ENCODE measurements at places on chromosomes 1 and 21.
A peak's percentile ranks its signal among the peaks of the same experiment; 100 is the strongest.

GRCh38 chr1:30321246-30321910 lies 402.0 kb downstream of the MATN1 start:
- no peak for DNase-seq

DNA sequence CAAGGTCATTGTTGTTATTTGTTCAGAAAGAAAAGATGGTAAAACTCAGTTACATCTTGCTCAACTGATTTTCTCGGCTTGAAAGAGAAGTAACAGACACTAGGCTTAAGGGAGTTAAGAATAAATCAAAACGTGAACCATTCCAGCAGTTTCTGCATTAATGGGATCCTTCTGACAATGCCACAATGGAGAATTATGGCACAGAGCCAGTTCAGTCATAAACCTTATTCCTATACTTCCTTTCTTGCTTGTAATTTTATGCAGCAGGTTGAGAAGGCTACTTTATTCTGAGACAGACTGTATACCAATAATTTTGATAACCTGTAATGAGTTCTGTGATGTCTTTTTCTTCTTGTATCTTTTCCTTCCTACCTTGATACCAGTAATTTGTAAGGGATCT lies 167.0 kb downstream of the C1orf21 start:
- DNase-seq, result no peak

DNA sequence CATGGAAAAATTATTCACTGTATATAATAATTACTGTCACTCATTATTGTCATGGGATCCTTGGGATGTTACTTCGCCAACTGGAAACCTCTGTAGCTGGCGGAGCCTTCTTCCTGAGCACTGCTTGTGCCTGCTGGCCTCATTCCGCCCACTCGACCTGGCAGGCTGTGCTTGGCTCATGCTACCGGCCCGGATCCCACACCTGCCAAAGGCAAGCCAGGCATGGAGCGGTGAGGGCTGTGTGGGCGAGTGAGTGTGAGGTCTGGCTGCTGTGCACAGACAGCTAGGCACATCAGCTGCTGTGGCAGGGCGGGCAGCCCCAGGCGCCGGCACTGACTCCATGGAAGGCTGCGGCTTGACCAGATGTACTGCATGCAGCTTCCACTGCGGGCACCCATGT lies 78.4 kb downstream of the DISP1 start:
- DNase-seq, result no peak

DNA sequence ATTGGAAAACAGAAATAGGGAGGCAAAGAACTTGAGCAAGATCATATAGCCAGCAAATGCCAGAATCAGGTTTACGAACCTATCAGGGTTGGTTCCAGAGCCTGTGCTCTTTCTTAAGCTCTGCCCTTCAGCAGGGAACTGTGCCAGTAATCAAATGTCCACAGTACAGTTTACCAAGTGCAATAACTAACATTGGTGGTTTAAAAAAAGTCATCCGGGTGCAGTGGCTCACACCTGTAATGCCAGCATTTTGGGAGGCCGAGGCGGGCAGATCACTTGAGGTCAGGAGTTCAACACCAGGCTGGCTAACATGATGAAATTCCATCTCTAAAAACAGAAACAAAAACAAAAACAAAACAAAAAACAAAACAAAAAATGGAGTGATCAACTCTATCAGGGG lies 182.7 kb downstream of the LMX1A start:
- no peak for DNase-seq

GRCh38 chr1:6464514-6464836 lies 1.5 kb downstream of the TNFRSF25 start:
- no peak for DNase-seq

DNA sequence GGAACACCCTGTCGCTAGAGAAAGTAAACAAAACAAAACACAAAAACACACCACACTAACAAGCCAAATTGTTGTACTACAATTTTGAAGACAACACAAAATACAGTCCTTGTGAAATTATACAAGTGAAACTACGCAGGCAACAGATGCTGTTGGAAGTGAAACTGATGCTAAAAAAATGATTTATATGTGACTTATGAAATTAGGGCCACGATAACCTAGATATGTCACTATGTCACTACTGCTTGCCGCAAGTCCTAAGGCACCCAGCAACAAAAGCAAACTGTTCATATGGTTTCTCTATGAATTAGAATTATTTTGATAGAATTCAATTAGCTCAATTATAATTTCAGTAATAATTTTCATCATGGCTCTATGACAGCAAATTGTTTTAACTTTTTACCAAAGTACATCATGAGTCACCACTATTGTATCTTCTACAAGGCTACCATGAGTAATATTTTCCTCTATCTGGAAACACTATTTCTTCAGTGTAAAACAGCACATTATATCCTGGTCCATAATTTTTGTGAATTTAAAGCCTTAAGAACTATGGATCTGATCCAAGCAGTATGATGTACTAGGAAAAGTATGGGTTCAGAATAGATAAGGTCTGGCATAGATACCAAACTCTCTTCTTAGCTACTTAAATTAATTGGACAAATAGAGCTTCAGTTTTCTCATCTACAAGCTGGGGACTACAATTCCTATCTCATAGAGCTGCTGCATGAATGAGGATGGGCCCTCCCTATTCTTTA lies 216.3 kb downstream of the COL11A1 start:
- DNase-seq, result no peak

- no peak for DNase-seq
Measured at GRCh38 chr1:111045033-111045722, 81.5 kb upstream of the LRIF1 start.

DNA sequence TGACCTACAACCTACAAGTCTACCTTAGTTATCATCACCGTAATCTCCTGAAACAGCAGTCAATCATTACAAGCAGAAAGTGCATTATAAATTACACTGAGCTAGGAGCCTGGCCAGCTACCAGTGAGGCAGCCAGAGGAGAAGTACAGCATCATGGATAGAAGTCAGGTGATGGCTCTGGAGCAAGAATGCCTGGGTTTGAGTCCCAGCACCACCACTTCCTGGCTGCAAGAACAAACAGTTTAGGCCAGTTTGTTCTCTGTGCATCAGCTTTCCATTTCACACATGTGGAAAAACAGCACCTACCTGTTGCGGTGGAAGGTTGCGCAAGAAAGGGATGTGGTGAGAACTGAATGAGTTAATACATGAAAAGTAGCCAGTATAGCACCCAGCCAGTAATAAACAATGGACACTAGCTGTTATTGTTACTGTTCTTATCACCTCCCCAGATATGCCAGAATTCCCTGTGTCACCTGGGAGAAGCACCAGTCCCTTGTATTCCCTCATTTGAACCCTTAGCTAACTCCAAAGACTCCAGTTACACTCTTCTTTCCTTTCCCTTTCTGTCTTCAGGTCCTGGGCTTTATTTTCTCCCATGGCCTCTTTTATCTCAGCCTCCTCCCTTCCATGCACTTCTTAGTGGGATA lies 9.0 kb downstream of the CREG1 start:
- DNase-seq, result no peak

DNA sequence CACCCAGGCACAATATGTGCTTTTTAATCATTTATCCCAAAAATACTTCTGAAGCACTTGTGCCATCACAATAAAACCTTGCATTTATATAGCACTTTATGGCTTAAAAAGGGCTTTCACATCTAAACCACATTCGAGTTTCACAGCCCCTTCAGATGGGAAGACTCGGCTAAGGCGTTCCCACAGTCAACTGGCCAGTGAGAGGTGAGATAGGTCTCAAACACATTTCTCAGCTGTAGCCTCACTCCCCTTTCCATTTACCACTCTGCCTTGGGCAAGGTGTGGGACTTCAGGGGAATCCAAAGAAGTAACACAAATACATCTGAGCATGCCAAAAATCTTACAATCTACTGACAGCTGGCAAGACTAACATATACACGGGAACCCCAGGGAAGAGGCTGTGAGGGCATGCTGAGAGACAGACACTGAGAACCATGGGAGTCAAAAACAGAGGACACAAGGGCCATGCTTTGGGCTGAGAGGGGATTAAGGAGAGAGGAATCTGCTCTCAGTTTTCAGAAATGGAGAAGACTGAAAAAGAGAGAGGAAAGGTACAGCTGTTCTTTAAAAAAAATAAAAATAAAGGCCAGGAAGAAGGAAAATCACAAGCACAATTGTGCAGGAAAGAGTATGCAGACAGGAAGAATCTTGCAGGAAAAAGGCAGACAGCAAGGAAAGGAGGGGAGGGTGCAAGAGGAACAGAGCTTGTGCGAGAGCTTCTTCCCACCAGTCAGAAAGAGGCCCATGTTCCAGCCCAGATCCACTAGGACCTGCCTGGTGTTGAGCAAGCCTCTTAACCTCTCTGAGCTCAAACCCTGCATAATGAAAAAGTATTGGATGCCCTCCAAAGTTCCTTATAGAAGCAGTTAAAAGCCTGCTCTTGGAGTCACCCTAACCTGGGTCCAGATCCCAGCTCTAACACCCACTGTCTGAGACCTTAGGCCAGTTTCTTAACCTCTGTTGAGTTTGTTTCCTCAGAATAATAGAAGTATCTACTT lies 73.5 kb downstream of the JAK1 start:
- no peak for DNase-seq

GRCh38 chr1:247435759-247436147 lies 19.8 kb downstream of the NLRP3 start:
- no peak for DNase-seq

DNA sequence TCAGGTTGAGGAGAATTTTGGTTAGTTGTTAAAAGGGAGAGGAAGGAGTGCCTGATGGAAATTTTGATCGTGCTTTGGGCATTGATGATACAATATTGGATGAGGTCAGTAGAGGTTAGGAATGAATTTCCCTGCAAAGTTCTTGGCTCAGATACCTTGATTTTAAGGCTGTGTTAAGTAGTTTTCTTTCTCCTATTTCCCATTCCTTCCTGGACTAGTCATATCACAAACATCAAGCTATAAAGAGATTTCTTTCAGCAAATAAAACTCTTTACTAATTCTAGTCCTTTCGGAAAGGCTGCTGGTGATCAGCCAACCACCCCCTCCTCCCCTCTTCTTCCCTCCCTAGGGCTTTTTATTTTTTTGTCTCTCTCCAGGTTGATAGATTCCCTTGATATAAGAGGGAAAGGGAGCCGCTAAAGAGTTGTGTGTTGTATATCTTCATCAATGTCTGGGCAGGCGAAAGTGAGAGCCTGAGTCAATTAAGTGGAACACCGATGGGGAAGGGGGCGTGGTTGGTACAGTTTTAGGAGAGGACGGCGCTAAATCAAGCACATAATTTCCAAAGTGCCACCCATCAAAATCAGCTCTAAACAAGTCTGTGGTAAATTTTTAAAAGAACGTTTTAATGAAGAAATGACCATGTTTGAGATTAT lies 100.1 kb upstream of the PLXNA2 start:
- no peak for DNase-seq

DNA sequence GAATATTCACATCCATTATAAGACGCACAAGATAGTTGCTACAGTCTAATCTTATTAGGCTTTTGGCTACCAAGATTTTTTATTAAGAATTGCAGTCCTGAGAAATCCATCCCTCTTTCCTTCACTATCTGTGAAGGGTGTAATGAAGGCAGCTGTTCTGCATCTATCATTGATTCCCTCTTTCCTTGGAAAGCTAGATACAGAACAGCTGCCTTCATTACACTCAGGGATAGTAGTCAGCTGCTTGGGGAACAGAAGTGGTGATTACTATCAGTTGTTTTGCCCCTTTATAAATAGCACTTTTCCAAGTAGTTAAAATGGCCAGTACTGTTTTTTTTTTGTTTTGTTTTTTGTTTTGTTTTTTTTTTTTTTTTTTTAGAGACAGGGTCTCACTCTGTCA lies 70.2 kb downstream of the IARS2 start:
- no peak for DNase-seq

- DNase-seq, result peak; percentile 71
Measured at GRCh38 chr1:210584439-210585113, 255.9 kb downstream of the HHAT start.

DNA sequence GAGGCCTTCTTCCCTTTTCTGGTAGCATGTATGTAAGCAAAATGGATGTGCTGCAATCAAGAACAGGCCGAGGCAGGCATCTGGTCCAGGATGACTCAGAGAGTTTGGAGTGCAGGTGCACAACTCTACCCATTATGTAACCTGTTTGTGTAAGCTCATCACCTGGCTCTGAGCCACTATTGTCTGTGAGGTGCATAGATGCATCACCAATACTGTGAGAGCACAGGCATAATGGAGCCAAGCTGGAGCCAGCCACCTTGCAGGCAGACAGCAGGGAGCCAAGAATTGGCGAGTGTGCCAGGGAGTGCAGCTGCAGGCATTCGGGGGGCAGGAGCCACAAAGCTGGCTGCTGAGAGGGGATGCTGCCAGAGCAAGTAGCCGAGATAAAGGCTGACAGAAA lies 549.9 kb upstream of the RGS18 start:
- DNase-seq, result no peak

DNA sequence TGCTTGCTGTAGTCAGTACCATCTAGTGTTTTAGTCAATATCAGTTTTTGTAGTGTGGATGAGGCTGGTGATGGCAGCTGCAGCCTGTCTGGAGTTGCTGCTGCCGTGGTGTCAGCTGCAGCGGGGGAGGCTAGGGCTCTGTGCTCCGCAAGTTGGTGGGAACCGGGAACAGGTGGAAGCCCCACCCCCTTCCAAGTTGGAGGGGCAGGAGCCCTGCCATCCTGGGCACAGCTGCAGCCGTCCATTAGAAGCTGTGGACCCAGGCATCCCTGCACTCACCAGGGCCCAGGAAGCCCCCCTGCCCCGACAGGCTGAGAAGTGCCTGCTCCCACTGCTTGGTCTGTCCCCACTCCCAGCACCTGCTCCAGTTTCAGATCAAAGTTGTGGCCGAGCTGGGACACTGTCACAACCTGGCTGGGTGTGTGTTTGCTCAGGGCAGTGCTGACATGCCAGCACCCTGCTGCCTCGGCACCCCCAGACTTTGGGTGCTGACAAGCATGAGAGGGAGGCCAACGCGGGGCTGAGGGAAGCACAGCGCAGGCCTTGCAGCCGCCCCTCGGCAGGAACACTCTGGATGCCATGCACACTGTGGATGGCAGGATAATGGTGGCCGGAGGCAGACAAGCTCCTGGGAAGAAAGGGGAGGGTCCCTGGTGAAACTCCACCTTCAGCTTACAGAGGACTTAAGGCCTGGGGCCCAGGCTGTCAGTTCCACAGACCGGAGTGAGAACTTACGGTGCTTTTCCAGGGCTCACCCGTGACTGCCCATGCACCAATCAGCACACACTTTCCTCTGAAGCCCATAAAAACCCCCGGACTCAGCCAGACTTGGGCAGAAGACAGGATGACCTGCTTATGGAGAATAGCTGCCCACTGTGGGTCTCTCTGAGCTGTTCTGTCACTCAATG lies 86.9 kb downstream of the ADARB1 start:
- no peak for DNase-seq

- DNase-seq, result no peak
Measured at GRCh38 chr1:113811156-113811887, 954 bp downstream of the RSBN1 start.

GRCh38 chr1:98035602-98036002 lies 114.8 kb upstream of the DPYD start:
- DNase-seq, result no peak

- DNase-seq, result peak; percentile 70
Measured at GRCh38 chr1:206479183-206480125, 9.2 kb downstream of the IKBKE start.

- no peak for DNase-seq
Measured at GRCh38 chr1:89633248-89633799, 404 bp downstream of the LRRC8C start.

- no peak for DNase-seq
Measured at GRCh38 chr1:96409689-96410088, 311.9 kb upstream of the PTBP2 start.

- DNase-seq, result no peak
Measured at GRCh38 chr1:94549706-94550105, 8.1 kb upstream of the F3 start.
